ENCODE measurements at places on chromosomes 3 and 15.

DNA sequence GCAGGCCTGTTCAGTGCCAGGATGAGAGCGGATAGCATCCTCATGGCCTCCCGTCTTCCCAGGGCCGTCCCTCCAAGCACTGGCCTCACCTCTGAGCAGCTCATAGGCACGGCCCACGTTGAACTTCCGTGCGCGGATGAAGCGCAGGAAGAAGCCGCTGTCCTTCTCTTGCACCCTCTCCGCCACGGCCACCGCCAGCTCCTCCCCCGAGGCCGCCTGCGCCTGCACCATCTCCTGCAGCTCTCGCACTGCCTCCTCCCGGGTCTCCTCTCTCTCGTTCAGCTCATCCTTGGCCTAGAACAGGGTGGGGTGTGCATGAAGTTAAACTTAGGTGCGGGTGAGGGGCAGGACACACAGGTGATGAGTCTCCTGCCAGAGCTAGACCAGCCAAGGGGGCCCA, 4.3 kb downstream of the RLBP1 start:
- no peak for DNase-seq

DNA sequence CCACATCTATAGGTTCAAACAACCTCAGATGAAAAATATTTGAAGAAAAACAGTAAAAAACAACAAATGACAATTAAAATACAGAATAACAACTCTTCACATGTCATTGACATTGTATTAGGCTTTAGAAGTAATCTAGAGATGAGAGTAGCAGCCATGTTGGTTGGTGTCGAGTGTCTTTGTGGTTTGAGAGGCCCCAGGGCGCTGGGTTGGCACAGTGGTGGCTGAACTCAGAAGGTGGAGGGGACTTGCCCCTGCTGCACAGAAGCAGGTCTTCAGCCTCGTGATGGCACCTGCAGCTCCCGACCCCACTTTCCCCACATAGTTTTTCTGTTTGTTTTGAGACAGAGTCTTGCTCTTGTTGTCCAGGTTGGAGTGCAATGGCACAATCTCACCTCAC, 187.2 kb downstream of the OSBPL10 start:
- no peak for DNase-seq

DNA sequence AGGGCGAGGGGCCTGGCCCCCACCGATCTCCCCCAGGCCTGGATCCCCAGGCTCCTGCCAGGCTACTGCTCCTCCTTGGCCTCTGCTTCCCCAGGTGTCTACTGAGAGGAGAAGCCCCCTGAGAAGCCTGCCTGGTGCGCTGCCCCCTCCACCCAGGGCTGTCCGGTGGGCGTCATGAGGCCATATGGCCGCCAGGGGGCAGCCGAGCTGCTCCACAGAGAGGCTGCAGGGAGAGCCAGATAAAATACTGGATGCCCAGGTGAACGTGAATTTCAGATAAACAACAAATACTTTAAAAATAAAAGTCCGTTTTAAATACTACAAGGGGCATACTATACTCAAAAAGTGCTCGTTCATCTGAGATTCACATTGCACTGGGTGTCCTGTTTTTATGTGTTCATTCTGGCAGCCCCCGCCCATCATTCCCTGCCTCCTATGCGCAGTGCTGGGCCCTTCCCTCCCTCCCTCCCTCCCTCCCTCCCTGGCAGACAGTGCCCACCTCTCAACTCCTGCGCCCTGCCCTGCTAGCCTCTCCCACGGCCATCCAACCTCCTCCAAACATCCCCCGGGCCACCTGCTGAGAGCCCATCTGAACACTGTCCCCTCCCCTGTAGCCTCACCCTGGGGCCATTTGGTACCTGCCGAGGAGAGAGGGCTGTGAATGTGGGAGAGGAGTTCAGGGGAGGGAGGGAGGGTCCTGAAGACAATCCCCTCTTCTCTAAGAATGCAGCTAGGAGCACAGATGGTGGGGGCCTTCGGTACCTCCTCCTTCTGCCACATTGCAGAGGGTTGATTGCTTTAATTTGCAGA, 29.6 kb downstream of the PSTPIP1 start:
- DNase-seq = no peak

GRCh38 chr3:45992821-45993221, 2.8 kb downstream of the FYCO1 start:
- no peak for DNase-seq

DNA sequence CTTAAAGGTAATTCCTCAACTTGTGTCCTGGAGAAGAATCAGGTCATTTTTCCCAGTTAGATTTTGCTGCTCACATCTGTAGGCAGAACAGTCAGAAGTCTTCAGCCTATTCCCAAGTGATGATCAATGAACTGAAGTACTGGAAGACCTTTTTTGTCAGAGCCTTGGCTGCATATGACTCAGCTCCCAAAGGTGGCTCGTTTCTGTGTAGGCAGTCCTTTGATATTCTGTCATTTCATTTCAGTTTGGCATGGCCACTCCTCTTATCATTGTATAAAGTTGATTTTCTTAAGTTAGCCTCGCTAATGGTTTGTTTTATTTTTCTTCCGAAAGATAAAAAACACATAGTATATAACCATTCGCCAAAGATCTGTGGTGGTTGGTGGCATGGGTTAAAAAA, 90.7 kb downstream of the KLHL25 start:
- no peak for DNase-seq

- no peak for DNase-seq
These were observed 496.7 kb downstream of the SHQ1 start for GRCh38 chr3:72351536-72351935.

- DNase-seq = no peak
These were observed 16.4 kb downstream of the SLCO2A1 start for GRCh38 chr3:134013280-134013679.

GRCh38 chr15:35293353-35294130, 208.4 kb upstream of the NANOGP8 start:
- DNase-seq = no peak

DNA sequence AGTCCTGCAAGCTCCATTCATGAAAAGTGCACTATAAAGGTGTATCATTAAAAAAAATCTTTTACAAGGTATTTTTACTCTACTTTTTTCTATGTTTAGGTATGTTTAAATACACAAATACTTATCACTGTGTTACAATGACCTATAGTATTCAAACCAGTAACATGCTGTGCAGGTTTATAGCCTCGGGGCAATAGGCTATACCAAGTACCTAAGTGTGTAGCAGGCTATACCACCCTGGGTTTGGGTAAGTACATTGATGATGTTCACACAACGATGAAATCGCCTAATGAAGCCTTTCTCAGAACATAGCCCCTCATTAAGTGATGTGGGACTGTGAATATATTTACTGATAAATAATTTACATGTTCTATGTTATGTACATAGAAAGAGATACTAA, 104.6 kb downstream of the ATP1B3 start:
- DNase-seq = no peak

DNA sequence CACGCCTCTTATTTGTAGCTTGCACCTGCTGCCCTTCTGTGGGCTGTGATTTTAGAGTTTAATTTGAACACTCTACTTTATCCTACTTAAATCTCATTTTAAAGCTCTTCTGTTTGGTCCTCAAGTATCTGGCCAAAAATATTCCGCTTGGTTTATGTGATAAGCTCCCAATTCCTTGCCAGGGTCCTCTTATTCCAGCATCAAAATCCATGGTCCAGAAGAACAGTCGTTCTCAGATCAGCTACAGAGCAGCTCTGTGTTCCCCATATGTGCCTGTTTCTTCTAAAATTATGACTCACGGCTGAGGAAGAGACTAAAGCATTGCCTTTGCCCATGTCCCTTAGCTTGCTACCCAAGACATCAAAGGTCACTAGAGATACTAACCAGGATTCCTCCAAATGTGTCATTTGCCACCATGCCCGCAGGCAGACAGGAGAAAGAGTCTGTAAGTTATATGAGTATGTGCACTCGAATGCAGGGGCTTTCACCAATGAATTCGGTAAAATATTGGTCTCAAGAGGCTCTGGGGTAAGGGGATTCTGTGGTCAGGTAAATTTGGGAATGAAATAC, 115.2 kb upstream of the ETV5 start:
- DNase-seq = no peak

GRCh38 chr15:81339321-81339720, 15.4 kb upstream of the STARD5 start:
- DNase-seq = no peak

GRCh38 chr3:52188556-52188955, 9.4 kb upstream of the ALAS1 start:
- no peak for DNase-seq

- DNase-seq = no peak
These were observed 27.9 kb downstream of the TM4SF4 start for GRCh38 chr3:149502438-149502837.

GRCh38 chr15:68055224-68055705, 1.1 kb downstream of the PIAS1 start:
- DNase-seq = no peak

DNA sequence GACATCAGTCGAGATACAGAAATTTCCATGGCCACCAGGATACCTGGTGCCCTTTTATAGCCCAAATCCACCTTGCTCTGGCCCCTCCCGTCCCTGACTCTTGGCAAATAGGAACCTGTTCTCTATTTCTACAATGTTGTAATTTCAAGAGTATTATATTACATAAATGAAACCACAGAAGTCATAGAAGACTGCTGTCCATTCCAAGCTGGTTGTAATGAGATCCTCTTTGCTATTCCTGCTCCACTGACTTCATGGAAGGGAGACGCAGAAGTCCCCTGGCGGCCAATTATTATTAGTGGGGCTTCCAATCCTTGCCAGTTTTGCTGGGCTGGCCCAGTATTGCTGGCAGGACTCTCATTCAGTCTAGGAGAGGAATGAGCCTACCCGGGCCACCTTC, 26.6 kb downstream of the DCP1A start:
- DNase-seq = no peak

- no peak for DNase-seq
These were observed 19.4 kb downstream of the GXYLT2 start for GRCh38 chr3:72907131-72907711.

- peak; percentile 14 for DNase-seq
These were observed 319.6 kb downstream of the ZBTB20 start for GRCh38 chr3:114827495-114827894.

DNA sequence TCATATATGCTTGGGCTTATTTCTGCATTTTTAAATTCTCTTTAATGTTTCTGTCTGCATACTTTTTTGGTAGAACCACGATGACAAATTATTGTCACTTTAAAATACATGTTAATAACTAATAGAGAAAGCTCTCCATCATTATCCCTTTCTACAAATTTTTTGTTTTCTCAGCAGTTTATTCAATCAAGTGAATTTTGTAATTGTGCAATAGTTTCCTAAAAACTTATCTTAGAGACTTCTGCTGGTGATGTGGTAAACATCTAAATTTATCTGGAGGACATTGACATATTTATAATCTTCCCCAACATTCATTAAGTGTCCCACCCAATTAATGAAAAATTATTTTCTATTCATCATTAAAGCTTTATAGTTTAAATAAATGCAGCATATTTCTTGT, 215.3 kb downstream of the MEX3B start:
- DNase-seq = no peak

GRCh38 chr3:175075269-175075668, 216.1 kb downstream of the NAALADL2 start:
- no peak for DNase-seq

GRCh38 chr3:44762170-44762677, 630 bp downstream of the KIF15 start:
- no peak for DNase-seq

DNA sequence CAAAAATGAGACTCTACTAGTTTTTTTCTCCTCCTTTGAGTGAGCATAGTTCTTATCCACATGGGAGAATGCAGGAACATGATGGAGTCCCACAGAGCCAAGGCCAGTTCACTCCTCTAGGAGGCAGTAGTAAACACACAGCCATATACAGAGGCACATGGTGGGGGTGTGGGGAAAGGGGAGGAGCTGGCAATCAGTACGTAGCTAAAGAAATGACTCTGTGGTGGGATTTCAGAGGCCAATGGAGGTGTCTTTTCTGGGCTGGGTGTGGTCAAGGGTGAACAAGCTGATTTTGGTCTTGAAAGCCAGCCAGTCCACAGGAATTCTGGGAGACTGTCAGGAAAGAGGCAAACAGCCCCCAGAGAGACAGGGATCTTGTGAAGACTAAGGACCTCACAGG, 6.6 kb upstream of the RAB11A start:
- DNase-seq = no peak

DNA sequence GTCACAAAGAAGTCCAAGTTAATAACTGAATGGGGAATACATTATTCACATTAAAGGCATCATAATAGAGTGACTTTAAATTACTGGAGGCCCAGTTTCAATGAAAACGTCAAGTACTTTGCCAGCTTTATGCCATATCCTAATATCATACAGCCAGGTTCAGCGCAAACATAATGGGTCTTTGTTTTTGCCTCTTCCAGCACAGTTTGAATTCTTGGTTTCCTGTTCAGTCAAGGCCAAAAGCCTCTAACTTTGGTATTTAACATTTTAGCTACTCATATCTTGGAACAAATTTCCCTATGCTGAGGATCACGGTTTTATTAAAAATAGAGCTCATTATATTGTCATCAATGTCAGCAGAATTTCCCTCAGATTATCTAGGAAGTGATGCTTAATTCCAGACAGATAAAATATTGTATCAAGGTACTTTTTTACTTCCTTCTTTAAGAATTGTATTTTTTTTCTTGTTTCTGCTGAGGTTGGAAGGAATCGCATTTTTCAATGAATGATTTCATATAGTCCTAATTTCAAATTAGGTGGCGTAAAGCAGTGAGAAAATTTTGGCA, 269.2 kb downstream of the THRB start:
- no peak for DNase-seq

- no peak for DNase-seq
These were observed 81.7 kb downstream of the TAMM41 start for GRCh38 chr3:11764931-11765363.

- DNase-seq = no peak
These were observed 435.2 kb downstream of the GBE1 start for GRCh38 chr3:81326245-81326644.

- DNase-seq = no peak
These were observed 40.1 kb downstream of the SETD2 start for GRCh38 chr3:47123857-47124256.

- DNase-seq = no peak
These were observed 47.1 kb downstream of the SLC25A26 start for GRCh38 chr3:66267906-66268305.
